Activated CD8-positive, alpha-beta T cell treated with anti-CD3 and anti-CD28 coated beads for 36 hours (primary cell): ENCODE measurements at places on chromosomes 13 and 19.

- peaks cover 6% of the 10 kb centered on the region for H3K27me3 ChIP-seq
- DNase-seq, result no peak
- no peak overlapping the region for H3K27ac ChIP-seq
- no peak overlapping the region for H3K4me3 ChIP-seq
- H3K36me3 ChIP-seq, result no peaks in the 10 kb centered on the region
Measured at GRCh38 chr13:75513271-75513670, 24.4 kb downstream of the COMMD6 start.

DNA sequence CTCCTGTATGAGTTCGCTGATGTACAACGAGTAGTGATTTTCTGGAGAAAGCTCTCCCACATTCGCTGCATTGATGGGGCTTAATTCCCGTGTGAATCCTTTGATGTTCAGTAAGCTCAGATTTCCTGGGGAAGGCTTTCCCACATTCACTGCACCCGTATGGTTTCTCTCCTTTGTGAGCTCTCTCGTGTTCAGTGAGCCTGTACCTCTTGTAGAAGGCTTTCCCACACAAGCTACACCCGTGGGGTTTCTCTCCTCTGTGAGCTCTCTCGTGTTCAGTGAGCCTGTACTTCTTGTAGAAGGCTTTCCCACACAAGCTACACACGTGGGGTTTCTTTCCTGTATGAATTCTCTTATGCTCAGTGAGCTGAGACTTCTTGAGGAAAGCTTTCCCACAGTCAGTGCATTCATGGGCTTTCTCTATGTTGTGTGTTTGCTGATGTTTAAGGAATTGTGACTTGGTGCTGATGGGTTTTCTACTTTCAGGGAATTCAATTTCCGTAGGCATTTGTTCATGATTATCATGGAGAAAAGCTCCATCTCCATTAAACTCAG, 3.5 kb upstream of the ZNF577 start:
- peak; percentile 6 for DNase-seq
- H3K27ac ChIP-seq, result no peak overlapping the region
- H3K27me3 ChIP-seq, result no peaks in the 10 kb centered on the region
- peaks cover 96% of the 10 kb centered on the region for H3K36me3 ChIP-seq

- H3K36me3 ChIP-seq, result no peaks in the 10 kb centered on the region
- H3K4me1 ChIP-seq, result no peaks in the 10 kb centered on the region
- H3K4me3 ChIP-seq, result no peak overlapping the region
- H3K27me3 ChIP-seq, result no peaks in the 10 kb centered on the region
- no peak overlapping the region for H3K27ac ChIP-seq
Measured at GRCh38 chr13:103308667-103309066, 242.4 kb upstream of the SLC10A2 start.

GRCh38 chr13:40356011-40356410, 310.4 kb downstream of the FOXO1 start:
- no peaks in the 10 kb centered on the region for H3K27me3 ChIP-seq
- no peak overlapping the region for H3K4me3 ChIP-seq
- peaks cover 11% of the 10 kb centered on the region for H3K4me1 ChIP-seq
- DNase-seq, result no peak

DNA sequence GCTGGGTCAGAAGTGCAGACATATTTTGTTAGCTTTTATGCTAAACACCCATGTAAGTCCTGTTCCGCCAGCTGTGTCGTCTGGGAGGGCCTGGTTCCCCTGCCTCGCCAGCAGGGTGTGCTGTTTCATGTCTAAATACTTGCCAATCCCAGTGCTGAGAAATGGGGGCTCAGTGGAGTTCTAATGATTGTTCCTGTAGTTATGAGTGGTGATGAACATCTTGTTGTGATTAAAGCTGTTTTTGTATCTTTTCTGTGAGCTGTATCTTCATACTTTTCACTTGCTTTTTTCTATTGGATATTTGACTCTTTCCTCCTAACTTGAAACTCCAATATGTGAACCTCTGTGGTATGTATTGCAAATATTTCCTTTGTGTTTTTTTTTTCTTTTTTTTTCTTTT, 32.7 kb downstream of the KDM4B start:
- no peak overlapping the region for H3K27ac ChIP-seq
- peak; percentile 44 for DNase-seq
- peaks cover 5% of the 10 kb centered on the region for H3K4me1 ChIP-seq

DNA sequence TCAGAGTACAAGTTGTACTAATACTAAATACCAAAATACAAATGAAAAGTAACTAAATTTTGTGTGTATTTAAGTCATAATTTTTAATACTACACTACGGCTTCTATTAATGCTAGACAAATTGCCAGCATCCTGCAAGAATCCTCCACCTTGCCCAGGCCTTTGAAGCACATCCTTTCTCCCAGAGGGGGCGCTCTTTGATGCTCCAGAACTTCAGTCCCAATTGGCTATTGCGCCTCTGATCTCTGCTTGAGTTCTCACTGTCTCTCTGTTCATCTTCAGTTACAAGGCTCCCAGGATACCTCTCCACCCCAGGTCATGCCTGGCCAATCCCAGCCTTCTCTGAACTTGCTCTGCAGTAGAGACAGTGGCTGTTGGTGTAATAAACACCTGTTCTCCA, 141.0 kb downstream of the DCLK1 start:
- DNase-seq, result no peak
- no peak overlapping the region for H3K4me3 ChIP-seq
- no peaks in the 10 kb centered on the region for H3K27me3 ChIP-seq
- no peaks in the 10 kb centered on the region for H3K36me3 ChIP-seq

- no peaks in the 10 kb centered on the region for H3K36me3 ChIP-seq
- H3K27me3 ChIP-seq, result peaks cover 10% of the 10 kb centered on the region
- DNase-seq, result no peak
- H3K27ac ChIP-seq, result no peak overlapping the region
- H3K4me3 ChIP-seq, result no peak overlapping the region
Measured at GRCh38 chr13:43686557-43686956, 100.2 kb downstream of the ENOX1 start.

GRCh38 chr13:111659842-111660241, 339.4 kb downstream of the TEX29 start:
- no peaks in the 10 kb centered on the region for H3K4me1 ChIP-seq
- H3K27ac ChIP-seq, result no peak overlapping the region
- H3K27me3 ChIP-seq, result peaks cover 2% of the 10 kb centered on the region
- DNase-seq, result no peak
- no peaks in the 10 kb centered on the region for H3K36me3 ChIP-seq

DNA sequence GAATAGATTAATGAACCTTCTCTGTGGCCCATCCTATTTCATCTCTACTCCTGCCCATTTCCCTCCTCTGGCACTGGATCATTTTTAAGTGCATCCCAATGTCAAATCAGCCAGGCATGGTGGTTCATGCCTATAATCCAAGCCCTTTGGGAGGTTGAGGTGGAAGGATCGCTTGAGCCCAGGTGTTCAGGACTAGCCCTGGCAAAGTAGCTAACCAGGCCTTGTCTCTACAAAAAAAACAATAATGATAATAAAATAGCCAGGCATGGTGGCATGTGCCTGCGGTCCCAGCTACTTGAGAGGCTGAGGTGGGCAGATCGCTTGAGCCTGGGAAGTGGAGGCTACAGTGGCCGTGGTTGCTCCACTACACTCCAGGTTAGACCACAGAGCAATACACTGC, 517.0 kb downstream of the MYO16 start:
- no peak overlapping the region for H3K4me3 ChIP-seq
- H3K36me3 ChIP-seq, result no peaks in the 10 kb centered on the region
- H3K27me3 ChIP-seq, result peaks cover 25% of the 10 kb centered on the region
- no peak for DNase-seq
- H3K4me1 ChIP-seq, result no peaks in the 10 kb centered on the region

GRCh38 chr19:45421947-45422498, 1.7 kb downstream of the ERCC1 start:
- peak overlapping the region; percentile 1 for H3K4me3 ChIP-seq
- H3K4me1 ChIP-seq, result peaks cover 50% of the 10 kb centered on the region
- no peak for DNase-seq
- H3K36me3 ChIP-seq, result peaks cover 24% of the 10 kb centered on the region

GRCh38 chr13:98978280-98978679, 416 bp upstream of the DOCK9 start:
- H3K4me1 ChIP-seq, result peaks cover 81% of the 10 kb centered on the region
- H3K4me3 ChIP-seq, result no peak overlapping the region
- peaks cover 6% of the 10 kb centered on the region for H3K36me3 ChIP-seq
- H3K27ac ChIP-seq, result no peak overlapping the region
- H3K27me3 ChIP-seq, result no peaks in the 10 kb centered on the region
- no peak for DNase-seq

GRCh38 chr13:108643646-108644353, 14.4 kb downstream of the MYO16 start:
- no peaks in the 10 kb centered on the region for H3K4me1 ChIP-seq
- no peak overlapping the region for H3K27ac ChIP-seq
- H3K36me3 ChIP-seq, result no peaks in the 10 kb centered on the region

GRCh38 chr13:43920965-43921674, 41.4 kb downstream of the LACC1 start:
- no peak overlapping the region for H3K27ac ChIP-seq
- no peak overlapping the region for H3K4me3 ChIP-seq
- peaks cover 7% of the 10 kb centered on the region for H3K27me3 ChIP-seq
- no peaks in the 10 kb centered on the region for H3K4me1 ChIP-seq
- DNase-seq, result no peak

GRCh38 chr13:92362717-92363116, 863.9 kb upstream of the GPC6 start:
- DNase-seq, result no peak
- H3K4me3 ChIP-seq, result no peak overlapping the region
- no peaks in the 10 kb centered on the region for H3K36me3 ChIP-seq

DNA sequence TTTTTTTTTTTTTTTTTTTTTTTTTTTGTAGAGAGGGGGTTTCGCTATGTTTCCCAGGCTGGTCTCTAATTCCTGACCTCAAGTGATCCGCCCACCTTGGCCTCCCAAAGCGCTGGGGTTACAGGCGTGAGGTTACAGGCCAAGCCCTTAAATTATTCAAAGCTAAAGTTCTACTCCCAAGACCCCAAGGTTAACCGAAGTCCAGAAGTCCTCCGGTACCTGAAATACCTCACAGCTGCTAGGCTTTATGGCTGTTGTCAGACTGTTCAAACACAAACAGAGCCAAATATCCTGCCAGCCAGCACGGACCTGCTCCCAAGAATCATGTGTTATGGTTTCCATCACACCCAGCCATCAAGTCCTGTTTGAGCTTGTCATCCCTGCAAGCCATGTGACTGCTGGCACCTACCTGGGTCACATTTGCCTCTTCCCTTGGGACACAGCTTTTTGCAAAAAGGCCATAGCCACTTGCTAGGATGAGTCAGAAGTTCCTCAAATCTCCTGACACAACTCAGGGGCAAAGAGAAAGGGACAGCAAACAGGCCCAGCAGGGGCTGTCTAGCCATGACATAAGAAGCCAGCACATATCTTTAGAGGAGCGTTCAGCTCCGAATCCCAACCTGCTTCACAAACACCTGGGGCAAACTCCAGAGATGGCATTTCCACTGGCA, 129.9 kb downstream of the FOXO1 start:
- peaks cover 2% of the 10 kb centered on the region for H3K36me3 ChIP-seq
- no peak overlapping the region for H3K27ac ChIP-seq
- no peaks in the 10 kb centered on the region for H3K27me3 ChIP-seq
- no peak for DNase-seq
- peaks cover 10% of the 10 kb centered on the region for H3K4me1 ChIP-seq
- no peak overlapping the region for H3K4me3 ChIP-seq

- no peak overlapping the region for H3K27ac ChIP-seq
- H3K4me1 ChIP-seq, result peaks cover 11% of the 10 kb centered on the region
- H3K4me3 ChIP-seq, result no peak overlapping the region
Measured at GRCh38 chr19:2887391-2887914, 13.3 kb upstream of the ZNF57 start.

DNA sequence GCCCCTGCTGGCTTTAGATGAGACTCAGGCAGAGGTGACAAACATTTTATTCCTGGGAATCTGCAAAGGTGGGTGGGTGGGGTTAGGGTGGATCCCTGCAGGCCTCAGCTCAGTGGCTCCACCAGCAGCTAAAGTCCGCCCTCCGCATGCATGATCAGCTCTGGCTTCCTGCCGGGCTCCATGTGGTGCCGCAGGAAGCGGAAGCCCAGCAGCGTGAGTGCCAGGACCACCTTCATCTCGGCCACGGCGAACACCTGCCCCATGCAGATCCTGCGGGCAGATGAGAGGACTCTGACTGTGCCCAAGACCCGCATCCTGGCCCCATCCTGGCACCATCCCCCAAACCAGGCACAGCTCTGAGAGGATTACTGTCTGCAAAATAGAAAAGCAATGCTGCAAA, 26.3 kb downstream of the CYP4F2 start:
- peak; percentile 61 for DNase-seq
- peaks cover 10% of the 10 kb centered on the region for H3K4me1 ChIP-seq
- H3K4me3 ChIP-seq, result peak overlapping the region; percentile 41
- H3K36me3 ChIP-seq, result no peaks in the 10 kb centered on the region
- H3K27me3 ChIP-seq, result peaks cover 7% of the 10 kb centered on the region

DNA sequence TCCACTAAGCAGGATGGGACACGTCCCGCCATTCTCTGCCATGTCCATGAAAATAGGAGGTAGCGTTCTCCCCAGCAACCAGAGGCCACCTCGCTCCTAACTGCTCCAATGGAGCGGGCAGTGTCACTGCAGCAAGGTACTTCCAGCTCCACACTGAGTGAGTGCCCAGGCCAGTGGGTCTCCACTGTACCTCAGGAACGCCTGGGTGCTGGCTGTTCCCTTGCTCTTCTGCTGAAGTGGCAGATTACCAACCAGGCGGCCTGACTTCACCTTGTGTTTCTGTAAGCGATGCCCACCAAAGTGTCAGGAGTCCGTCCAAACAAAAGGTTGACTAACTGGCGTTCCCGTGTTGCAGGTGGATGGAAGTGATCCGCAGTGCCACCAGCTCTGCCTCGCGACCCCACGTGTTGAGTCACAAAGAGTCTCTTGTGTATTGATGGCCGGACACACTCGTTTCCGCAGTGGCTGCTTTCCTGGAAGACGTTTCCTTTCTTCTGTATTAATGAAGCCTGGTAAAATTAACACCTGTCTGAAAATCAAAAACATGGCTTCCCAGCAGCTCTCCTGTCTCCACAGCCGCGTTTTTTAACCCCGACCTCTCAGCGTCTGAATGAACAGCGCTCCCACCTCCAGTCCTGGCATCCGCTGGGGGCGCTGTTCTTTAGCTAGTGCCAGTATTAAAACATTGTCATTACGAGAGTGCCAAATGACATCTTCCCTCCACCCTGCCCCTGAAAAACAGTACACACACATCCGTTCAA, 128.8 kb downstream of the STK24 start:
- H3K36me3 ChIP-seq, result peaks cover 16% of the 10 kb centered on the region
- no peaks in the 10 kb centered on the region for H3K27me3 ChIP-seq
- H3K4me3 ChIP-seq, result no peak overlapping the region
- H3K27ac ChIP-seq, result peak overlapping the region; percentile 41
- DNase-seq, result peak; percentile 44
